ENCODE measurements at places on chromosomes 7 and 10.

GRCh38 chr7:20260223-20260622 is 43.0 kb upstream of the MACC1 start:
- DNase-seq: peak; percentile 39

DNA sequence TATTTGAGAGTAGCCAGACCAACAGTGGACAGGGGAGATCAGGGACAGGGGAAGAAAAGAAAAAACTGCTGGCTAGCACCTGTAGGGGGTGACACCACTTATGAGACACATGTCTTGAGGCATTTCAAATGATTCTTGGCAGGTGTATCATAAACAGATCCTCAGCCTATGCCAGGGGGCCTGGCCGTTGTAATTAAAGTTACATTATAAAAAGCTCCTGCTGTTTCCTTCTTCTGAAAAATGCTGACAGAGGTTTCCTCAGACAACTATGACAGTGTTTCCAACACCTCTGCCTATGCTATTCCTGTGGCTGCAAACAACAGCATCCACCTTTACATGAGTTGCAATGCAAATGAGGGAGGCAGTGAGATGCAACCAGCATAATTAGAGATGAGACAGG is 281.0 kb upstream of the PTER start:
- no peak for DNase-seq

GRCh38 chr10:224571-224970 is 89.3 kb downstream of the ZMYND11 start:
- DNase-seq: no peak

DNA sequence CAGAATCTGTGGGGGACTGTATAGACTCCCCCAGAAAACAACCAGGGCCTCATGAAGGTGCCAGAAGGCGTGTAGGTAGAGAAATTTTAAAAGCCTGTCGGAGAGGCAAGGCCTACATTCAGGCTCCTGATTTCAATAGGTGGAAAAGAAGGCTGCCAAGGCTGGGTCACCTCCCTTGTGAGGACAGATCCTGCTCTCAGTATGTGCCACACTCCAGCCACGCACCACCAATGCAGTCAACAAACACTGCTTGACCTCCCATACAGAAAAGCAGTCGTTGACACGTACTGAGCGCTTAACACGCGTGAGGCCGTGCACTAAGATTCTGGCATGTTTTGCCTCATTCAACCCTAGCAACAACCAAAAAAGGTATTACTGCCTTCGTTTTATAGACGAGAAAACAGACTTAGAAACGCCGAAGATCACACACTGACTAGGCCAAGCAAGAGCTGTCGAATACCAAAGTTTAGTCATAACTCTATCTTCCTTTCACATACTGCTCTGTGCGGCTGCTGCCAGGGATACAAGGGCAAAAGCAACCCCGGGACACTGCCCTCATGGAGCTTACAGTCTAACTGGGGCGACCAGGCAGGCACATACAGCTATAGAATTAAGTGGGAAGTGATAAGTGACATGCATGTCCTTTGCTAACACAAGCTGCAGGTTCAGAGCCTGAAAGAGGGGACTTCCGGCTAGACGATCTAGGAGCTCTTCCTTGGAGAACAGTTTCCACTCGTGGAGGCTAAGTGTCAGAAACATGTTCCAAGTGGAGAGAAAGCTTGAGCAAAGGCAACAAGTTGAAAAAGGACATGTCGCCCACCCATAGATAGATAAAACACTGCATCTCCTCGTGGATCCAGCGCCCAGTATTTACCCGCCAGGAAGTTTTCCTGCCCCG is 797 bp upstream of the NKX2-3 start:
- no peak for DNase-seq

DNA sequence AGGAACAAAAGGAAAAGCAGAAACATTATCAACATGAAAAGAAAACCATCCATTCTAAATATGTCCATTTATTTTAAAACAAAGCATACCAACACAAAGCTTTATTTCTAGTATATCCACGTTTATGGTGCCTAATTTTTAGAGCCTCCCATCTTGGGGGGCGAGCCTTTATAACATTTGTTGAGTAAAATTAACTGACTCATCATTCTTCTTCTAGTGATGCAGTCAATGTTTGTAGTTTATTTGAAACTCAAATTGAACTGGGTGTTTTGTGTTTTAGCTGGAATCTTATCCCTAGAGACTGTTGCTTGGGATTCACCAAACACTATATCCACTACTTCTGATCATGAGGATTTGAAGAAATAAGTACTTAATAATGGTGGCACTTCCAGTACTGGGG is 366.4 kb upstream of the NPVF start:
- DNase-seq: no peak

- no peak for DNase-seq
Observed at GRCh38 chr7:114196517-114196916, 218.1 kb upstream of the FOXP2 start.

DNA sequence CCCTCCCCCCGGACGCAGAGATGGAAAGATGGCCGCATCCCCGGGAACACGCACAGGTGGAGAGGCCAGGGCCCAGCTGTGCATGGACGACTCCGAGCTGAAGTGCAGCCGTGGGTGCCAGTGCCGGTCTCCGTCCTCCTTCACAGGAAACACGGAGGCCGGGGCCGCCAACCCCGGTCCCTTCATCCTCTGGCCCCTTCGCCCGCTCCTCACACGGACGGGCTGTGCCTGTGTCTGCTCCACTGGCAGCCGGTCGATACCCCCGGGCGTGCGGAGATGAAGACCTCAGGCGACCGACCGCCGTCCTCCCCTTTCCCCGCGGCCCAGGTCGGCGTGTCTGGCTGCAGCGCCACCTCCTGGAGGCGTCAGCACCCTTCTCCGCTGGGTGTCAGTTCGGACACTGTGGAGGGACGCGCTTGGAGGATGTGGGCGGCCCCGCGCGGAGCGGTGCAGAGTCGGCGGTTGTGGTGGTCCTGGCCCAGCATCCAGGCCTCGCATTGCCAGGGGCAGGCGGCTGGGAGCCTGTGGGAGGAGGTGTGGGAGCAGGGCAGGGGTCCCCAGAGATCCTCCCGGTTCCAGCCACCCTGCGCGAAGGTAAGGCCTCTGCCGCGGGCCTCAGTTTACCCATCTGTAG is 9.9 kb downstream of the ZNF511 start:
- DNase-seq: no peak

GRCh38 chr7:38512704-38513103 is 118.5 kb downstream of the AMPH start:
- no peak for DNase-seq

DNA sequence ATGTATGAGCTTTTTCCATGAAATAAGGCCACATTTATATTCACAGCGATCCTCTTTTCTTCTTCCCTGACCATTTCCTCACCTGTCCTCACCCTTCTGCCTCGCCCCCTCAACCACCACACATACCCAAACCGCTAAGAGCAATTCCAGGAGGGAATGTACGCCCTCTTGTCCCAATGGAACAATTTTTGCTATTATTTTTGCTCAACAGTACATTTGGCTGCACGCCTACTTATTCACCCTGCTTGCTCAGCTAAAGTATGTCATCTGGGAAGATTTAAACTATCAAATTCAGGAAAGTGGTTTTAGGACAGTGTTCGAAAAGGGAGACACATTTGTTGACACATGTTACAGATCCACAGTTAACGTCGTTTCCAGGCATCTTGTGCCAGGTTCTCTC is 252.7 kb downstream of the NEBL start:
- no peak for DNase-seq

DNA sequence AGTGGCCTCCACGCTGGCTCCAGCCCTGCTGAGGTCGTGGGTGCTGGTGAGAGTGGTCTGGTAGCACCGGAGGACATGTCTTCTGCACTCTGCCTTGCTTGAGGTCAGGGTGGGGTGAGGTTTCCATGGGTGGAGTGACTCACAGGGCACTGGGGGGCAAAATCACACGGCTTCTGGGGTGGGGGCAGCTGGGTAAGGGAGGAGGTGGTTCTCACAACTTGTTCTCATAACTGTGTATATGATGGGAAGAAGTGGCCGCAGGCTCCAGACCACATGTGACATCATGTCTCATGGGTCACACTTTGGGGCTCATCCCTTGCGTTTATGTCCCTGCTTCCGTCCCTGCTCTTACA is 884 bp upstream of the PRF1 start:
- DNase-seq: no peak

GRCh38 chr10:32169556-32169955 is 113.3 kb upstream of the KIF5B start:
- no peak for DNase-seq

GRCh38 chr10:77111611-77112550 is 525.7 kb downstream of the KCNMA1 start:
- DNase-seq: no peak

DNA sequence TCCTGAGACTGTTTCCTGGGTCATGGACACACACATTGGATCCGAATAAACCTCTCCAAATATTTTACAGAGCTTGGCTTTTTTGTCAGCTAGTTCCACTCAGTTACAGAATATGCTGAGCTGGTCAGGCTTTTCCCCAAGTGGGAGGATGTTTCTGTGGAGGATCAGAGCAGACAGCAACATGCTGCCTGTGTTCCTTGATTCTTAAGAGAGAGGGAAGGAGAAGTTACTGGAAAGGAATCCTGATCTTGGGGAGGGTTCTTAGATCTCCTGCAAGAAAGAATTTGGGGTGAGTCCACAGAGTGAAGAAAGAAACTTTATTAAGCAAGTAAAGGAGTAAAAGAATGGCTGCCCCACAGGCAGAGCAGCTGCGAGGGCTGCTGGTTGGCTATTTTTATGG is 76.8 kb upstream of the RPA3 start:
- DNase-seq: no peak

GRCh38 chr10:21899736-21900135 is 103.8 kb downstream of the DNAJC1 start:
- no peak for DNase-seq

- DNase-seq: no peak
Observed at GRCh38 chr7:55532150-55532917, 40.0 kb downstream of the VOPP1 start.

DNA sequence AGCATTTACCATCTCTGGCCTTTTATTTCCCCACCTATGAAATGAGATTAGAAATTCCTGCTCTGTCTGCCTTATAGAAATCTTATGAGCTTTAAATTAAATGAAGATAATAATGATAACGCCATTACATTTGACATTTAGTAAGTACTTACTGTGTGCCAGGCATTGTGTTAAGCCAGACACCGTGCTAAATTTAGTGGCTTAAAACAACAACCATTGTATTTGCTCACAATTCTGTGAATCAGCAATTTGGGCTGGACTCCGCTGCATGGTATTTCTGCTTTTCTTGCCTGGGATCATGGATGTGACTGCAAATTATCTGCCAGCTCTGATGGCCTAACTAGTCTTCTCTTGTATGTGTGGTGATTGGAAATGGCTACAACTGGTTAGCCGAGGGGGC is 56.4 kb upstream of the CCDC6 start:
- no peak for DNase-seq

DNA sequence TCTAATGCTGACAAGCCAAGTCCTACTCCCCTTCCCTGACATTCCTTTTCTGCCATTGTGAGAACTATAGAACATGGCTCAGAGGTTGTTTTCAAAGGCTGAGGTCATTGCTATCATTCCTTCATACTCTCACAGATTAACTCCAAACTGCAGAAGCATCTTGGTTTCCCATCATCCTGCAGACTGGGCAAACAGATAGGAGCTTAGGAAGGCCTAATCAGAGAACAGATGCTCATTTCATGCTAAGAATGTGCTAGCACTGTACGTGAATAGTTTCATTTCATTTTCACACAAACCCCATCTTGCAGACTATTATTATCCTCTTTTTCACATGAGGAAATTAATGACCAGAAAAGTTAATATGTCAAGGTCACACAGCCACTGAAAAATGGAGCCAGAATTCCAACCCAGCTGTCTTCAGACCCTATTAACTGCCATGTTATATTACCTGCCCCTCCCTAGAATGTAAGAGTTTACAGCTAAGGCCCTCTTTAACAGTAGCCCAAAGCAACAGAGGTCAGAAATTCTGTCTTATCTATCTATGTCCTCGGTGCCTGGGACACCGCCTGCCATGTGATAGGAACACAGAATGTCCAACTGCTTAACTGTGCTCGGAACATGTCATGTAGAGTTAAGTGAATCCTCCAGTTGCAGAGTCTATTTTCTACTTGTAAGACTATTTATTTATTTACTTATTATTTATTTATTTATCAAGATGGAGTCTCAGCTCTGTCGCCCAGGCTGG is 2.9 kb upstream of the LCOR start:
- no peak for DNase-seq

GRCh38 chr10:131694168-131694780 is 206.5 kb upstream of the PPP2R2D start:
- DNase-seq: no peak

DNA sequence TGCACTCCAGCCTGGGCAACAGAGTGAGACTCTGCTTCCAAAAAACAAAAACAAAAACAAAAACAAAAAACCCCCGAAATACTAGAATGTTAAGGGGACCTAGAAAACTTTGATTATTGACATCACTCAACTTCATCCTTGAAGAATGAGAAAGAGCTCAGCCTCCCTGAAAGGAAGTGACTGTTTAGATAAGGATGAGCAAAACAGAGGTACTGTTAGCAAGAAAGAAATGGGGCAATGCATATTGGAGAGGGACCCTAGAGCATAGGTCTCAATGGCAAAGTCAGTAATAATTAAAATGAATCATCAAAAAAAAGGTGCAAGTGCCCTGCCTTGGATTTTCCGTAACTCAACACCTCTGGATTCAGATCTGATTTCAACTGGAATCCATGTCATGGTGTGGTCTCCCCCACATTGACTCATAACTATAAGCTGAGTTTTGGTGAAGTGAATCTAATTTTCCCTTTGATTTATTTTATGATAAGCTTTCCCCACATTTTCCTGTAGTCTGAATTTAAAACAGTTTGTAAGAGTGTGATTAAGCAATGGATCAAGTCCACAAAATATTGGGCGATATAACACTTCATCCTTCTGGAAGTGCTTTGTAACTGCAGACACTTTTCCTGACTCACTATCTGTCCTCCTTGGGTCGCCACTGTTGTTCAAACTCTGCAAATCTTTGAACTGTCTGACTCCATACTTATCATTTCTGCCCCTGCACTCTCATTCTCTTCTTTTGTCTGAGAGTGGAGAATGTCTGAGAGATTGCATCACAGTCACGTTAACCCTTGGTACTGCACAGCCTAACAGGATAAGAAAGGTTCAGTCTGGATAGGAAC is 224.8 kb upstream of the LYZL1 start:
- DNase-seq: no peak

DNA sequence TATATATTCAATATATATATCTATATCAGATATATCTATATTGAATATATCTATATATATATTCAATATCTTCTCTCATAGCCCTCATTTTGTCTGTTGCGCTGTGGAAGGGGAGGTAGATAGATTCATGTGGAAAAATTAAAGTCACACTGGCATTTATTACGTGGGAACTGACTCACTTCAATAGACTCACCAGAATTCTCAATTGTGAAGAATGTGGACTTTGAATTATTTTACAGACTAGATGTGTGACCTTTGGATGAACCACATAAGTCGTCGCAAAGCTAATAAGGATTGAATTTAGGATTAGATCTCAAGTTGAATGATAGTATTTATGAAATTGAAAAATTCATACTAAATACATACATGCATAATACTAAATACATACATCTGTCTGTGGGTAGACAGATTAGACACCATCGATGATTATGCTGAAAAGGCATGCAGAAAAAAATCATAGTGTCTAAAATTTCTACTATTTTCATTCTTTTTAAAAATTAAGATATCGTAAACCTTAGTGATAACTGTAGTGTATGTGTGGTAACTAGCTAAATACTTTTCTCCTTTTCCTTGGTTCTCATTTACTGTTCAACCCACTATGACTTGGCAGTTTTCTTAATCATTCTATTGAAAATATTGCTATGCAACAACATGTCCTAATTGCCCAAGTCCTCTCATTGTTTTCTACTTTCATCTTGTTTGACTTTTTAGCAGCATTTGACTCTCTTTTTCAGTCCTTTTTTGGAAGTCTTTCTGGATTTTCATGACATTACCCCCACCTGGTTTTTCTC is 61.8 kb upstream of the A1CF start:
- no peak for DNase-seq

GRCh38 chr10:1289591-1289990 is 233.4 kb downstream of the WDR37 start:
- DNase-seq: no peak
